Vagina (tissue), 2 donors: ENCODE measurements at places on chromosomes 16 and 17. TPM values are rescaled to one million over a fixed set of nuclear protein-coding genes. Genes with fewer than 3 reads are reported as not detected.

DNA sequence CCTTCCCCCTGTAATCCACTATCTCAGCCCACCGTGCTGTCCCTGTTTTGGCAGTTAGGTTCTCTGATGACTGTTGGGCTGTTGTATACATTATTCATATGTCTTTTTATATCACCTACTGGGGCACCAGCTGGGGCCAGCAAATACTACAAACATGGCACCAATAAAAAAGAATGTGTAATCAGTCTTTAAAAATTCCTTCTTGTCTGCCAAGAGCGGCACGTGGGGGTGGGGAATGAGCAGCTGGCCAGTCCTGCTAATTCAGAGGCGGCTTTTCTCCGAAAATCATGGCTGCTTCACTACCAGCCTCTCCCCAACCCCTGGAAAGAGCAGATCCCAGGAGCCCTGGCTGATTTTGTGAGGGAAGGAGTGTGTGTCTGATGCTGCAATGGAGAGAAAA is 77.7 kb upstream of the EEF2KMT start:
- no peak for DNase-seq

DNA sequence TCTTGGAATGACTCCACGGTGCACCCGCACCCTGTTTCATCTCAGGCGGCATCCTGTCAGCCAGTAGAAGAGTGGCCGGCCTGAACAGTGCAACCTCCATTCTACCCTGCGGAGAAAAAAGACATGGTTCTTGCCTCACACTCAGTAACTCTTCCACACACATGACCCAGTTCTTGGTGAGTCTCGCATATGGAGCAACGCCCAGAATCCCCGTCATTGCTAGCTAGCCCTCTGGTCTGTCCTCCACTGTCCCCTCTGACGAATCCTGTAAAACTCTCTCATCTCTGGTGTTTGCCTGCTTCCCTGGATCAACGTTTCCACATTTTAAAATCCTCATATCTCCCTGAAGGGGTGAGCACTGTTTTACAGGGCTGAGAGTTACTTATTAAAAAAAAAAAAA is 4.2 kb upstream of the RDM1 start:
- DNase-seq = no peak

- no peak for DNase-seq
These were observed 225.6 kb downstream of the MSI2 start for GRCh38 chr17:57481910-57482391.

Gene KRT27
- total RNA-seq = not detected

Gene MAFG
- total RNA-seq = 18.9 TPM

DNA sequence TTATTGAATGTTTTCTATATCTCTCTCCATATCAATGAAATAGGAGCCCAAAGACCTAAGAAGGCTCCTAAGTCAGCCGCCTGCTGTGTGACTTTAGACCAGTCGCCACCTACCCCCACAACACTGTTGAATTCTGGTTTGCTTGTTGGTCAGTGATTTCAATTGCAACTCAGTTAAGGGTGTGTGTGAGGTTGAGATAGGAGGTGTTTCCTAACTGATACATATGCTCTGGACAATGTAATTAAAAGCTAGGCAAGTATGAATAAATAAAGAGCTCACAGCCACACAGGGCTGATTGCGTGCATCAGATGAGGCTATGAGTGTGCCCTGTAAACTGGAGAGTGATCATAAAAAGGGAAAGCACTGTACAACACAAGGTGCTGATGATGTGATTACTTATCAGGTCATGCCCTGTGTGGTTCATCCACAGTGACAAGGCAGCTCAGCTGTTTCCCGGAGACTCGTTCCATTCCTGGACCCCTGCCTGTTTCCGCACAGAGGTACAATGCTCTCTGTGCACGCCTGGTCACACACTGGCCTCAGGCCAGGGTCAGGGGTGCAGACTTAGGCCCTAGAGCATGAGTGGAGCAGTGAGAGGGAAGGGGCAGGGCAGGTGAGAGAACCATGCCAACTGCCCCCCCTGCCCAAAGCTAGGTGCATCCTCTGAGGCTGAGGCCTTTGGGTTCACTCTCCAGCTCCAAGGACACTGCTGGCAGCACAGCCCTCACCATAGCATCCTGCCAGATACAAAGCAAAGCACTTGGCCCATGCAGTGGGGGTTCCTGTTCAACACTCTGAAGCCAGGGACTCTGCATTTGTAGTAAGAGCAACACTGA is 3.3 kb upstream of the KRT35 start:
- DNase-seq = no peak

DNA sequence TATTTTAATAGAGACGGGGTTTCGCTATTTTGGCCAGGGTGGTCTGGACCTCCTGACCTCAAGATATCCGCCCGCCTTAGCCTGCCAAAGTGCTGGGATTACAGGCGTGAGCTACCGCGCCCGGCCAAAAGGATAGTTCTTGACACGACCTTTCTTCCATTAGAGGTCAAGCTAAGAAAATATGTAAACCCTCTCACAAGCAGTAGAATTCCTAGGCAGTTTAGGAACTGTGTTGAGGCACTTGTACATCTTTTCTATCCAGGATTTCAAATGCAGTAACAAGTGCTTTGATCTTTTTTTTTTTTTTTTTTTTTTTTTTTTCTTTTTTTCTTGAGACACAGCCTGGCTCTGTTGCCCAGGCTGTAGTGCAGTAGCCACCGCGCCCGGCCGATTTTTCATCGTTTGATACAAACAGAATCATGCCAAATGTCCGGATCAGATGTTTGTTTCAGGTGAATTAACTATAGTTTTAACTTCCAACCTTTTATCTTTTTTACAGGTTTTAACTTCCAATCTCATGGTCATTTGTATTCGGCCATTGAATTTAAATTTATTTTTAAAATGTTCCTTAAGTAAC is 1.5 kb upstream of the ARL6IP1 start:
- DNase-seq = no peak

Gene HOXB5
- total RNA-seq = 0.74 TPM

DNA sequence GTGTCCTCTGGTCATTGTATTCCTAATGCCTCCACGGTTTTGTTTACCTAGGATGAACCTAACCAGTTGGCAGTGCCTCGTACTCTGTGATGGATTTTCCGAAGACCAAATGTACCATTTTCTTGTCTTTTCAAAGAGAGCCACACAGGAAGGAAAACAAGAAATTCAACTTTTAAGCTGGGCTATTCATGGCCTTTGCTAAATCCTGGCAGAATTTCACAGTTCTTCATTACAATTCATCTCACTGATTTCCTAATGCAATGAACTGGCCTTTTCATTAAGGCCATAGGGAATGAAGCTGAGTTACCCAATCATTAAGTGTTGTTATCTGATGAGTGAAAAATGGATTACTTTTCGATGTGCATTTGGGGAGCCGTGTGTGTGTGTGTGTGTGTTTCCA is 7.9 kb upstream of the KCNJ16 start:
- no peak for DNase-seq

Gene KRTAP9-8
- total RNA-seq = not detected

GRCh38 chr16:9761870-9762269 is 420.4 kb downstream of the GRIN2A start:
- no peak for DNase-seq
